ENCODE measurements at places on chromosomes 7 and 10.

DNA sequence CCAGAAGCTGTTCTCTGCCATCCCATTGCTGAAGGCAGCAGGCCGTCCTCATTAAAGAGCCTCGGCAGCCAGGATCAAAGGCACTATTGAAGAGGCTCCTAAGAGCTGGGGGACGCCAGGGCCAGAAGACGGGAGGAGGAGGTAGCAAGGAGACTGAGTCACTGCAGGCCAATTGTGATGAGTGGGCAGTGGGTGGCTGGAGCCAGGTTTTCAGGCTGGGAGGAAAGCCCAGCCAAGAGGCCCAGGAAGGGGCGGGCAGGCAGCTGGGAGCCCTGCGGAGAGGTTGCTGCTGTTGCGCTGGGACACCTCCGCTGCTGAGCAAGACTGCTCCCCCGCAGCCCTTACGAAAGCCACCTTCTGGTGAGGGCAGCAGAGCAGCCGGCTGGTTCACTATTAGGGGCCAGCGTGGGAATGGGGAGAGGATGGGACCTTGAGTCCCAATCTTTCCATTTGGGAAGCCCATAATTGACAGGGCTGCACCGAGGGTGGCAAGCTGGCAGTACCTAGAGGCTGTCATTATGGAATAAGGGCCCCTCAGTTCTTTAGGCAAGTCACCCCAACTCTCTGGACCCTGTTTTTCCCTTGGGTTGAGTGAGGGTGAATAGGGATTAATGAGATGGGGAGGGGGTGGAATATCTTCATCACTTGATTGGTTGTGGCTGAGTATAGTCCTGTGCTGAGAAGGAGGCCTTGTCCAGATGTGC is 48.4 kb downstream of the UNC5B start:
- no peak for DNase-seq

- no peak for DNase-seq
These were observed 1.8 kb downstream of the SNCG start for GRCh38 chr10:86960003-86960862.

DNA sequence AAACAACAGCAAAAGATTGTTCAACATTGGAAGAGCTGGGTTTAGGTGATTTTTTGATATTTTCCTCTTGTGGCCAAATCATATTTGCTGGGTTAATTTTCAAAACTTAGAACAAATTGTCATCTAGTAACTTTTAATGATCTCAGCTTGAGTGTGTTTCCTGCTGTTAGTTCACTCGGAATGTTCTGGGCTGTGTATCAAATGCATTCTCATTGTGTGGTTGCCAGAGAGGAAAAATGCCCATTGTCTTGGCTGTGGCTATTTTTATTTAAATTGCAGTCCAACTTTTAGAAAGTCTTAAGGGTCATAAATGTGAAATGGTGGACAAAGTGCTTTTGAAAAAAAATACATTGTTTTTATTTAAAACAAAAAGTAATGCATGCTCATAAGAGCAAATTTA is 542.0 kb downstream of the TNS3 start:
- DNase-seq = no peak

DNA sequence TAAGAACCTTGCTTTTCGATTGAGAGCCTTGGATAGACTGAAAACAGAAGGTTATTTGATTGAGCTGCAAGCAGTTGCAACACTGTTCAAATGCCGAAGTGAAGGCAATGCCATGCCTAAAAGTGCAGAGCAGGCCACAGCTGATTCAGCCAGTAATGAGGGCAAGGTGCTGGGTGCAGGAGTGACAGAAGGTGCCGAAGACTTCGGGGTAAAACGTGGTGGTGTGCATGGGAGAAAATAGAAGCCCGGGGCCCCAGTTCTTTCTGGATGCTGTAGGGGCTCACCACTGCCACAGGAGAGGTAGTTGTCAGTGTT is 43.6 kb upstream of the GATAD1 start:
- DNase-seq = no peak

GRCh38 chr7:12066004-12066403 is 145.1 kb upstream of the TMEM106B start:
- no peak for DNase-seq

DNA sequence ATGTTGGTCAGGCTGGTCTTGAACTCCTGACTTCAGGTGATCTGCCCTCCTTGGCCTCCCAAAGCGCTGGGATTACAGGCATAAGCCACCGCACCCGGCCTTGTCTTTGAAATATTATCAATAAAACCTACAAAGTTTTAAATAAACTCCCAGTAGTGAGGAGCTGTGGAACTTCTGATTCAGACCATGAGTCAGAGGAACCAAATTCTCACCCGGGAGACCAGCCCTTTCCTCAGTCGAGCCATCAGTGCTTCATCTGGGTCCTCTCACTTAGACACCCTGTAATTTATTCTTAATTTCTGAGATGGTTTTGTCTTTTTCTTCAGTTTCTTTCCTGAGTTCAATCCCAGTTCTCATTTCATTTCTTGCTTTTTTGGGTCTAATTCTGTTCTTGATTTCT is 68.6 kb downstream of the DYNC2I1 start:
- DNase-seq = no peak

DNA sequence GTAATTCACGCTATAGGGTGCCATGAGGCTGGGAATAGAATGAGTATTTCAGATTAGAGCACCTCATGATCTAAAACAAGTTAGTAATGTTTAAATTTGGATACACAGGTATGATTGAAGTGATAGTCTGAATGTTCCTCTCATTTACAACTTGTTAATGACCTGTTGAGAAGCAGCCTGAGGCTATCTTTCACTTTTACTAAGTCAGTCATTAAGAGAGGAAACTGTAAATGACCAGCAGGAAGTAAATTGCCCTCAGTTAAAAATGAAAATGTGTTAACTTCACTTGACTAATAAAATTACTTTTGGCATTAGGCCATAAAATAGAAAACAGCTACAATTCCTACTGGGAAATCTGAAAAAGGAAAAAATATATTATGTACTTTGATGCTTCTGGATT is 1042.0 kb downstream of the DNAJB9 start:
- no peak for DNase-seq

DNA sequence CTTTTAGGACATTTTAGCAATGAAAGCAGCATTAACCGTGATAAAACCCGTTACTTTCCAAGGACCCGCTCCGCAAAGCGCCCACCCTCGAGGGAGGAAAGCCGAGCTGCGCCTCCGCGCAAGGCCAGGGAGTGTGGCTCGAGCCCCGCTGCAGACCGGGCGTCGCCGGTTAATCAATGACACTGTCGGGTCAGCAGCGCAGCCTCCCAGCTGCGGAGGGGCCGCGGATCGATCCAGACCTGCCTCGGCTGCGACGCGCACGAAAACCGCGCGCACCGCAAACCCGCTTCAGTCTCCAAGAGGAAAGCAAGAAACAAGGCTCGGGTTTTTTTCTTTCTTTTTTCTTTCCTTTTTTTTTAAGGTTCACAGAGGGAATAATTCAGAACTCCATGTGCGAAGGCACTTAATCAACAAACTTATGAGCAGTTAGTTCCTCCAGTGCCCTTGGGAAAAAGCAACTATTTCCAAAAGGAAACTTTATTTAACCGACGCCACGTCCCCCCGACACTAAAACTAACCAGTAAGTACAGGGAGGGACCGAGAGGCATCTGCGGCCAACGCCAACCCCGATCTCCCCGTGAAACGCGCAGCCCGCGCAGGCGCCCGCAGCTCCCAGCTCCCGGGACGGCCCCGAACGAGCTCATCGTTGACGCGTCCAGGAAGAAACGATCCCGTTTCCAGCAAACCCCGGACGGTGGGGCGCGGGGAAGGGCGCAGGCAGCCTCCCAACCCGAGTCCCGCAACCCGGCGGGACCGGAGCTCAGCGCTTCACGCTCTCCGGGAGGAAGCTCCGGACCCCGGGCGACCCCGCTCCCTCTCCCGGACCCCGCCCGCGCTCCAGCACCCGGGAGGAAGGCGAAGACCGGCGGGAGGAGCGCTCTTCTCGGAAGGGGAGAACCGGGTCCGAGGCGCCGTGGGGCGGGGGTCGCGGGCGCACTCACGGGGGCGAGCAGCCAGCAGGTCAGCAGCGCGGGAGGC is 598 bp downstream of the VIPR2 start:
- DNase-seq = no peak
